Thyroid gland (tissue), 4 donors: ENCODE measurements at places on chromosomes 3 and 15. TPM values are rescaled to one million over a fixed set of nuclear protein-coding genes. Genes with fewer than 3 reads are reported as not detected.

DNA sequence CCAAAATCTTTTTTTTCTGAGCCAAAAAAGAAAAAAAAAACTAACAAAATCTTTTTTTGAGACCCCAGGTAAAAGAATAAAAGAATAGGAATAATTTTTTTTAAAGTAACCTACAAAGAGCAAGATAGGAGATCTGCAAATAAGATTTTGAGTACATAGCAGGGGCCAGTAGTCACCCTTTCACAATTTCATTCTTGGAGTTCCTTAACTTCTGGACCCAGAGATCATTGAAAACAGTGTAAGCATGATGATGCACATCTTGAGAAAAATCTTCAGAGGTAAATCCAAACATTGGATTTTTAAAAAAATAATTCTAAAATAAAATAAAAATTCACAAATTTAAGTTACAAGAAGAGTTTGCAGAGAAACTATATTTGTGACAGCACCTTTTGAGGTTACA lies 18.8 kb downstream of the TFRC start:
- DNase-seq = no peak

- DNase-seq = no peak
Observed at GRCh38 chr15:39508536-39508935, 72.3 kb upstream of the THBS1 start.

Gene APBA2
- total RNA-seq = 14.4 TPM

DNA sequence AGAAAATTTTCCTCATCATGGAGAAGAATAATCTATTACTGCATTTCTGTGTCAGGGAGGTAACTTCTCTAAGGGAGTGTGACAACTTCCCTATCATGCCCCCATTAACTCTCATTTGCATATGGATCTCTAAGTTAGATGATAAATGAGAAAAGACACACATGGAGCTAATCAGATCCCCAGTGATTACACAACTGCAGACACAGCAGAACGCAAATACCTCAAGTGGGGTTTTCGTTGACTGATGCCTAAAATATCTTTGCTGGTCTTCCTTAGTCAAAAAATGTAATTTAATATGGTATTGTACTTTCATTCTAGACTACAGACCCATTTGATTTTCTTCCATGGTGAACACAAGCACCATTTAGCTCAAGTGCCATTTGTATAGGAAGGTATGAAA lies 630.5 kb downstream of the TBL1XR1 start:
- no peak for DNase-seq

Gene CLSTN2
- total RNA-seq = 13.1 TPM

Gene ZBTB47
- total RNA-seq = 43.7 TPM

GRCh38 chr3:195312714-195313113 lies 41.8 kb upstream of the XXYLT1 start:
- no peak for DNase-seq

DNA sequence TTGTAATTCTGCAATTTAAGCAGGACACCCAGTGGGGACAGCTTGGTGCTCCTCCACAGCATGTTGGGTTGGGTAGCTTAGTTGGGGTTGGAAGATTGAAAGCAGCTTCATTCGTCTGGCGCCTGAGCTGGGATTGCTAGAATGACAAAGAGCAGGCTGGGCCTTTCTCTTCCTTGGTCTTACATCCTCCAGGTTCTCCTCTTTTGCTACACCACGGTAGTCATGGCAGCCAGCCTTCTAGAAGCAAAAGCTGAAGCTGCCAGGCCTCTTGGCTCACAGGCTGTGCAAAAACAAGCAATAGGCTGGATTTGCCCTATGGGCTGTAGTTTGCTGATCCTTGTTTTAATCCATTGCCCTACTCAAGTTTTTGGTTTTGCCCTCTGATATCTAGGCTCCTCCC lies 3.2 kb upstream of the ANXA2 start:
- no peak for DNase-seq

- DNase-seq = peak; percentile 99
Observed at GRCh38 chr15:31365655-31366127, 39.1 kb downstream of the KLF13 start.

DNA sequence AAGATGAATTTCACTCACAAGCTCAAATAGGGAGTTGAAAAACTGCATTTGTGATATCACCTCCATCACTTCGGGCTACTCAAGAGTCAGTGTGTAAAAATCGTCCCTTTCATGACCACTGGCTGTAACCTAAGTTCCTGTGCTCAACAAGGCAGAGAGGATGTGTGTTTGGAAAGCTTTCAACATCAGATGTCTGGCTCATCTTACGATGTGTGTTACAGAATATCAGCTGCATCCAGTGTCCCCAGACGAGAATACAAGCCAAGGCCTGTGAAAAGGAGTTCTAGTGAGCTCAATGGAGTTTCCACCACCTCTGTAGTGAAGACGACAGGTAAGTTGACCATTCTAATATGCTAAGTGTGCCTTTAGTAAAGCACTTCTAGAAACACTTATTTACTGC lies 65.5 kb upstream of the ADAMTSL3 start:
- DNase-seq = no peak

Gene CHL1
- total RNA-seq = 3.1 TPM

GRCh38 chr15:81326466-81327212 lies 2.7 kb upstream of the STARD5 start:
- no peak for DNase-seq

- no peak for DNase-seq
Observed at GRCh38 chr3:113585720-113586119, 53.4 kb downstream of the SIDT1 start.

- DNase-seq = peak; percentile 90
Observed at GRCh38 chr3:133280586-133280985, 119.3 kb upstream of the BFSP2 start.

- no peak for DNase-seq
Observed at GRCh38 chr15:45180201-45180600, 7.6 kb downstream of the SHF start.

DNA sequence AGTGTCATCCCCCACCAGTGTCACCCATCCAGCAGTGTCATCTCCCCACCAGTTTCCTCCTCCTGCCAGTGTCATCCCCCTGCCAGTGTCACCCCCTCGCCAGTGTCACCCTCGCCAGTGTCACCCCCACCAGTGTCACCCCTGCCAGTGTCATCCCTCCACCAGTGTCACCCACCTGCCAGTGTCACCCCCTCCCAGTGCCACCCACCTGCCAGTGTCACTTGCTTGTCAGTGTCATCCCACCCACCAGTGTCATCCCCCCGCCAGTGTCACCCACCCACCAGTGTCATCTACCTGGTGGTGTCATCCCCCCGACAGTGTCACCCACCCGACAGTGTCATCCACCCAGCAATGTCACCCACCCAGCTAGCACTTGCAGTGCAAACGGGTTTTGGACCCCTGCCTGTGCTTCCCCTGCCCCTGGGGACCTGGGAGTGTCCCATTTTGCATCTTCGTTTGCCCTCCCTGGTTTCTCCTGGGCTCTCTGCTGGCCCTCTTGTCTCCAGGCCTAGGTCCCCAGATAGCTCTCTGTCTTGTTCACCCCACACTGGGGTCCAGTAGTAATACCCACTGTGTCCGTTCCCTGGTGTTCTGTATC lies 99.8 kb upstream of the PRR20G start:
- DNase-seq = no peak

GRCh38 chr15:78944669-78945407 lies at the start of gene CTSH:
TSS of gene CTSH (minus strand) at chr15:78945046. CDS start at chr15:78944981, 65 bp downstream.
- DNase-seq = peak; percentile 85

Gene ZSCAN29
- 18.2 TPM for total RNA-seq

- peak; percentile 57 for DNase-seq
Observed at GRCh38 chr3:71225951-71226564, 357.5 kb downstream of the FOXP1 start.

GRCh38 chr3:44984335-44984734 lies 8.3 kb downstream of the EXOSC7 start:
- DNase-seq = peak; percentile 67

- no peak for DNase-seq
Observed at GRCh38 chr3:78633626-78634025, 1134.2 kb downstream of the ROBO1 start.

DNA sequence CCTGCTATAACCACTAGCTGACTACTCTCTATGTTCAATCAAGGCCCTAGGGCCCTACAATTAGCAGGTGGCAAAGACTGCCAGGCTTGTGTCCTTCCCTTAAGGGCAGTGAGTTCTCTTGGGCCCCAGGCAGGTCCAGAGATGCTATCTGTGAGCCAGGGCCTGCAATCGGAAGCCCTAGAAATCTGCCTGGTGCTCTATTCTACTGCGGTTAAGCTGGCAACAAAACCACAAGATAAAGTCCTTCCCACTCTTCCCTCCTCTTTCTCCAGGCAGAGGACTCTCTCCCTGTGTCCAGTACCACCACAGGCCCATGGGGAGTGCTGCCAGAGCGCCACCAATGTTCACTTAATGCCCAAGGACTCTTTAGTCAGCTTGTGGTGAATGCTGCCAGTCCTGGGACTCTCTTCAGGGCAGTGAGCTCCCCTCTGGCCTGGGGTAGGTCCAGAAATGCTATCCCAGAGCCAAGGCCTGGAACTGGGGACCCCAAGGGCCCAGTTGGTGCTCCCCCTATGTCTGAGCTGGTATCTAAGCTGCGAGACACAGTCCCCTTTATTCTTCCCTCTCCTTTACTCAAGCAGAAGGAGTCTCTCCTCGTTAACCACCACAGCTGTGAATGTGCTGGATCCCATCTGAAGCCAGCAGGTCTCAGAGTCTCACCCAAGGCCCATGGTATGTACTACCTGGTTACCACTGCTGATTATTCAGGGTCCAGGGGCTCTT lies 34.7 kb downstream of the XXYLT1 start:
- DNase-seq = no peak

Gene ISLR
- total RNA-seq = 90.8 TPM

- DNase-seq = no peak
Observed at GRCh38 chr3:140768941-140769340, 91.1 kb downstream of the TRIM42 start.

DNA sequence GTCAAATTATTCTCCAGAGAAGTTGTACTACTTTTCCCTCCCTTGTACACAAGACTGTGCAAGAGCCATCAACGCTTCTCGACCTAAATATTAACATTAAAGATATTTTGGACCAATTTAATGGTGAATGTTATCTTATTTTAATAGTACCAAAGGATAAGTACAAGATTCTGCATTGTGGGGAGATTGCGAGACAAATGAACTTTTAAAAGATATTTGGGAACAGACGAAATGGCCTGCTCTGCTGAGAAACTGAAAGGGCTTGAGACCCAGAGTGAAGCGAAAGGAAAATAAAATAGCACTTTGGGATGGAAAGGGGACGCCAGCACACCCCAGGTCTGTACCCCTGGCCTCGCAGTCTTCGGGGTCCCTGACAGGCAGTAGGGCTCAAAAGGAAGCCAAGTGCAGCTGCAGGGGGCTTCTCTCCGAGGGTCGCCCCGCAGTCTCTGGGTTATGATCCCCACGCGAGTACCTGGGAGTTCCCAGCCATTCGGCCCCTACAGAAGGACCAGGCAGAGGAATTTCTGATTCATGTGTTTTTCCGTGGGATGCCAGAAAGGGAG lies 97.6 kb upstream of the VGLL3 start:
- DNase-seq = no peak

DNA sequence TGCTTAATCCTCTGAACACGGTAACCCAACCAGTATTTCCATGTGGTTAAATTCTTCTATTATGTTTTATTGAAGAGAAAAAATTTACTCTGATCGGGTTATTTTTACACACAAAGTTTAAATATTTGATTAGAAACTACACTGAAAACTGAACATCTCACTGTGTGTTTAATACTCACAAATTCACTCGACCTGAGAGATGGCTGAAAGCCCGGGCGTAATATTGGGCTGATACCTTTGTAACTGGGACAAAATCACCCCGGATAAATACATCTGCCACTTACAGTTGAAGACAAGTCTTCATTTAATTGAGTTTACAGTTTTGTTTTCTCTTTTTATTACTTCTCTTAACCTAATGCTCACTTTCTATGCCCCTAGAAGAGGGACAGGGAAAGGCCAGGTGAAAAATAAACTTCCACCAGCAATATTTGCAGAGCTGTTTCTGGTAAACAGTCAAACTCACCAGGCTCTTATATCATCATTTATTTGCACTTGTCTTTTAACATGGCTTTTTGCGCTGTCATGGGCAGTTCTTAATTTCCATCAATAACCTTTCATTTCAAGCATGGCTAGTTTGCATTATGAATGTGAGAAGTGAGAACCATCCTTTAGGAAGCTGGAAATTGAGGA lies 145.6 kb upstream of the TMCO5A start:
- peak; percentile 10 for DNase-seq

DNA sequence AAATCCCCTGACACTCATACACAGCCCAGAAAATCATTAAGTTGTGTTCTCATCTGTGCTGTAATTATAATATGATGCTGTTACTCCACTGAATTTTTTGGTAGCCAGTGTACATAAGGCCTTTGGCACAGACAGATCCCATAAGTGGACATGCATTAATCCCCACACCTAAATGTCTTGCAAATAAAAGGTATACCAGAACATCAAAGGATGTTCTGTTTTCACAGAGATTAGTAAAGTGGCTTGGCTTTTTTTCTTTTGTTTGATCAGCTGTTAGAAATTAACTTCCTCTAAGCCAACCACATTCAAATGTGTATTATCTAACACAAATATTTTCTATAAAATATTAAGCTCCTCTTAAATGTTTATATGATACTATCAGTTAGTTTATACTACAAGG lies 2.7 kb downstream of the SST start:
- no peak for DNase-seq

- no peak for DNase-seq
Observed at GRCh38 chr3:76570436-76571057, 469.4 kb upstream of the ROBO2 start.

- no peak for DNase-seq
Observed at GRCh38 chr3:11913316-11913715, 66.6 kb upstream of the TAMM41 start.

Gene CHDH
- 7.5 TPM for total RNA-seq

DNA sequence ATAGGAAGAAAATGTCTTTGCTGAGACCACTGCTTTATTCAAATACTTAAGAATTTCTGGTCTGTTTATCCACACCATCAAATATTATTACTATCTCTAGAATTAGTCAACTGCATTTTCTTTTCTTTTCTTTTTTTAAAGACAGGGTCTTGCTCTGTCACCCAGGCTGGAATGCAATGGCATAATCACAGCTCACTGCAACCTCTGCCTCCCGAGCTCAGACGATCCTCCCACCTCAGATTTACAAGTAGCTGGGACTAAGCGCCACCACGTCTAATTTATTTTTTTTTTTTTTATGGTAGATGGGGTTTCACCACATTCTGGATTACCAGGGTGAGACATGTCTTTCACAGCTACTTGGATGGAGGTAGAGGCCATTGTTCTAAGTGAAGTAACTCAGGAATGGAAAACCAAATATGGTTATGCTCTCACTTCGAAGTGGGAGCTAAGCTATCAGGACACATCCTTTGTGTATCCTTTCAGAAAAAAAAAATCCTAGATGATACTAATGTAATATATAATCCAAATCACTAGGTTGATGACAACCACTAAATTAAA lies 52.8 kb downstream of the STAG1 start:
- DNase-seq = no peak

GRCh38 chr3:101932326-101933068 lies 83.2 kb downstream of the NFKBIZ start:
- DNase-seq = no peak

Gene A4GNT
- not detected for total RNA-seq

Gene PRSS50
- total RNA-seq = 1.7 TPM

Gene FILIP1L
- 4.4 TPM for total RNA-seq

GRCh38 chr15:35722501-35722900 lies 176.5 kb upstream of the DPH6 start:
- DNase-seq = no peak

GRCh38 chr3:114566162-114566755 lies 272.4 kb downstream of the TIGIT start:
- no peak for DNase-seq

Gene DNAH1
- 8.8 TPM for total RNA-seq
